ENCODE measurements at places on chromosomes 13 and 19. TPM values are rescaled to one million over a fixed set of nuclear protein-coding genes. Genes with fewer than 3 reads are reported as not detected.

SIGLECL1 gene
- not detected for total RNA-seq

SIGLEC5 gene
- total RNA-seq, result not detected

DNA sequence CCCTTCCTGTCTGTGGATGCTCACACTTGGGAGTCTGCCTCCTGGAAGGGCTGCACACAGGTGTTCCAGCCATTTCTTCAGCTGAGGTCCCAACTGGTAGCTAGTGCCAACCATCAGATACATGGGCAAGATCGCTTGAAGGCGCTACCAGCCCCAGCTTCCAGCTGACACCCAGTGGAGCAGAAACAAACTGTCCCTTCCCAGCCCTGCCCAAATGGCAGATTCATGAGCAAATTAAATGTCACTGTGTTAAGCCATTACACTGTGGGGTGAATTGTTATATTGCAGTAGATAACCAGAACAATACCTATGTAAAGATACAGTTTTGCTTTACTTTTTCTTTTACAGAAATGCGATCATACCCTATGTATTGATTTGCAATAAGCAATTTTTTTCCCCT lies 17.6 kb downstream of the ING1 start:
- DNase-seq, result no peak

GRCh38 chr19:1065606-1066109 lies 1.3 kb upstream of the ARHGAP45 start:
- DNase-seq, result peak; percentile 71

DNA sequence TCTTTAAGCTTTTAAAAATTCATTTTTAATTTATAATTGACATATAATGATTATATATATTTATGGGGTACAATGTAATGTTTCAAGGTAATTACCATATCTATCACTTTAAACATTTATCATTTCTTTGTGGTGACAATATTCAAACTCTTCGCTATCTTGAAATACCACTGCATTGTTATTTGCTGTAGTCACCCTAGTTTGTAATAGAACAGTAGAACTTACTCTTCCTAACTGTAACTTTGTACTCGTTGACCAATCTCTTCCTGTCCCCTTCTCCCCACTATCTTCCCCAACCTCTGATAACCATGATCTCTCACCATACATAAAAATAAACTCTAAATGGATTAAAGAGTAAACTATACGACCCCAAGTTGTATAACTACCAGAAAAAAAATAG lies 20.4 kb downstream of the COG6 start:
- DNase-seq, result no peak

GRCh38 chr19:966485-967088 lies 17.6 kb upstream of the WDR18 start:
- no peak for DNase-seq
